ENCODE measurements at places on chromosomes 13 and 19.

DNA sequence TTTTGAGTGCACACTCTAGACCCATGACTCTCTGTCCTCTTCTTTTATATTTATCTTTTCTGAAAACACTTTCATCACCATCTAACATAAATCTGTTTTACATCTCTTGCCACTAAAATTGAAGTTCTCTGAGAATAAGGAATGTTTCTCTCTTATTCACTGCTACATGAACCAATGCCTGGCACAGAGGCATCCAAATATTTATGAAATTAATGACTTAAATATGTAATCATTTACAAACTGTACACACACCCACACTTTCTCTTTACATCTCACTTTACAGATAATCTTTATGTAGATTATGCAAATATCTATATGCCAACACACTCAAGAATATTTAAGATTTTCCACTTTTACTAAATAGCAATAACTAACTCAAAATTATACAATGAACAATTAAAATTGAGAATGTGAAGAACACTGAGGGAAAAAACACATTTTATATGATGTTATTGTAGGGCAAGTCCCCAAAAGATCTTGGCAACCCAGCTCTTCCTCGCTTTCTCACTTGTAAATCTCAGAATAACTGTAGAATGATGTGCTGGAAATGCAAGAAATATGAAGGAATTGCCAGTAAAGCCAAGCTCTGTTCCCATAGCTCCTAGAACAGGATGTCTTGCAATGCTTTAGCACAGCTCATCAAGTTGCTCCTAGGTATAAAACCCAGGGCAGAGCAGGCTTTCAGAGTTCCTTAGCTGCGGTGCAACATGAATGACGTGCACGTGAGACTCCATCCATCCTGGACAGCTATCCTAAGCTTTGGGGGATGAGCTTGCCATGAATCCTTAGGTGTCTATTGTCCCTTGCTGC, 50.7 kb downstream of the UGGT2 start:
- no peak for DNase-seq

DNA sequence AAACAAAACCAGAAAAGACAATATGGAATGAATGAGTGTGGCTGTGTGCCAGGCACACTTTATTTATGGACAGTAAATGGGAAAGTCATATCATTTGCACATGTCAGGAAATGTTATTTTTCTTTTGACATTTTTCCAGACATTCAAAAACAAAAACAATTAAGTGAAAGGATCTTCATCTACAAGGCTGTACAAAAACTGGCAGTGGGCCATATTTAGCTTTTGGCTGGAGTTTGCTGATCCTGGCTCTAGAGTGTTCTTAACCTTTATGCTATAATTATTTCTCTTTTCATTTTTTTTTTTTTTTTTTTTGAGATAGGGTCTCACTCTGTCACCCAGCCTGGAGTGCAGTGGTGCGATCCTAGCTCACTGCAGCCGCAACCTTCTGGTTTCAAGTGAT, 6.5 kb upstream of the TNFSF9 start:
- DNase-seq, result no peak

DNA sequence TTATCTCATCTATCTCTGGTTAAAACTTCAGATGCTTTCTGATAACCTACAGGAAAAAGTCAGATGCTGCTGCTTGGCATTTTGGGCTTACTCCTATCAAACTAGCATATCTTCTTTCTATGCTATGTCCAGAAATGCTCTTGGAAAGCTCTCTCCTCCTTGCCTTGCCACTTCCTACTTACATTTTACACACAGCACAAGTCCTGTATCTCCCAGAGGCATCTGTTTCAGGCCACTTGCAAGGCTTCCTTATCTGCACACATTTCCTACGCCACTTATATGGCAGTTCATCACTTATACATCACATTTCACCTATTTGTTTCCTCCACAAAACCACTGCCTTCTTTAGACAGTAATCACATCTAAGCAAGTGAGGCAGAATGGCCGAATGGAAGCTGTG, 220.3 kb downstream of the DNAJC15 start:
- no peak for DNase-seq

- no peak for DNase-seq
Measured at GRCh38 chr19:34925278-34925855, 1.3 kb upstream of the ZNF30 start.

- DNase-seq, result no peak
Measured at GRCh38 chr13:66264971-66265370, 965.2 kb downstream of the PCDH9 start.
